ENCODE measurements at places on chromosomes 7 and 10. TPM values are rescaled to one million over a fixed set of nuclear protein-coding genes. Genes with fewer than 3 reads are reported as not detected.
A peak's percentile ranks its signal among the peaks of the same experiment; 100 is the strongest.

The NCF1 gene
- total RNA-seq, result not detected

- no peak for DNase-seq
Observed at GRCh38 chr10:110317866-110318850, 13.4 kb upstream of the SMNDC1 start.

The TLL2 gene
- 0.17 TPM for total RNA-seq

DNA sequence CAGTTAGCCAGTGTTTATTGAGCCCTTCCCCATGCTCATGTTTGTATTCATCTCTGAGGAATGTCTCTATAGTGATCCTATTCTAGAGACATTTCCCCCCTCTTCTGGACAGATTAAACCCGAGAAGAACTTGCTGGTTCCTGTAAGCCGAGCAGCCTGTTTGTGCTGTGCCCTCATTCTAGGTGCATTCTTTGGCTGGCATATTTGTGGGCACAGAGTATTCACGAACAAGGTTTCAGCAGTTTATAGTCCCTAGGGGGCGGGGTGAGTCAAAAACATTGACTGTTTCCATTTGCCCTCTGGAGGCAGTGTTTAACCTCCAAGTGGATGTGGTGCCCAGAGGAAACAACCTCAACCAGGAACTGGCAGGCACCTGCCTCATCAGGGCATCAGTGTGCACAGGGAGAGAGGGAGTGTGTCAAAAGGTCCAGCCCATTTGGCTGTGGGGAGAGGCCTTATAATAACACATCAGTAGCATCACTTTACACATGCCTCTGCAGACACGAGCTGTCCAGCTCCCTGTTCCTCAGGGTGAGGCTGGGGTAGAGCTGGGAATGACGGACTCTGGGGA lies 273.3 kb upstream of the LRGUK start:
- DNase-seq, result peak; percentile 63

The ACTR1A gene
- 154 TPM for total RNA-seq

GRCh38 chr10:94632954-94633353 lies 50.6 kb upstream of the CYP2C18 start:
- no peak for DNase-seq

GRCh38 chr10:90966146-90966545 lies 45.3 kb upstream of the ANKRD1 start:
- DNase-seq, result no peak

DNA sequence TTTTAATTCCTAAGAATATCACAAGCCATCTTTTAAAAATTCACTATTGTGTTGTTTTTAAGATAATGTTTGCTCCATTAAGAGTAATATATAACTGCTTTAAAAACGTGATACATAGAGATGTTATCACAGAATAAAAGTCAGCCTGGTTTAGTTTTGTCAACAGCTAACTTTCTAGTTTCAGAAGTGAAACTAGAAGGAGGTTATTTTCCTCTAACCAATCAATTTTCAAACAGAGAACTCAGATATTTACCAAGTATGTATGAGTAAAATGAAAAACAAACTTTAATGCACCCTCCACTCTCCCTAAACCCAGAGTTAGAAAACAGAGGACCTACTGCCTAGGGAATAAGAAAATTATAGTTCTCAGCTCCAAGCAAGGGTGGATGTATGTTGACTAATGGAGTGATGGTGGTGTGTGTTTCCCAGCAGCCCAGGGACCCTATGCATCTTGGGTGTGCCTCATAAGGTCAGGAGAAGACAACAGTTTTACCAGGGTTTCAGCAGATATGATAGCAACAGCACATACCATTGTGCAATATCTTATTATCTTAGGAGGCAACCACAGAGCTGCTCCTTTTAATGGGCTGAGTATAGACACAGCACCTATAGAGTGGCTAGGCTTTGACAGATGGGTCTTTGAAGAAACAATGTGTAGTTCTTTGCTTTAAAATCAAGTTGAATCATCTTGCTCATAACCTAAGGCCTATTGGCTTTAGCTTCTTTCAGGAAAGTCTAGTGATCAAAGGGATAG lies 58.4 kb downstream of the PTPRZ1 start:
- DNase-seq, result no peak

GRCh38 chr10:120184547-120185337 lies 272.3 kb upstream of the PLPP4 start:
- DNase-seq, result no peak

The MYL10 gene
- not detected for total RNA-seq

The ZPBP gene
- total RNA-seq, result not detected

The KNDC1 gene
- total RNA-seq, result not detected

- DNase-seq, result no peak
Observed at GRCh38 chr7:51644216-51644615, 327.6 kb upstream of the COBL start.

GRCh38 chr7:84677117-84677732 lies 482.6 kb upstream of the SEMA3A start:
- no peak for DNase-seq

GRCh38 chr7:17625043-17625442 lies 315.3 kb downstream of the SNX13 start:
- no peak for DNase-seq

DNA sequence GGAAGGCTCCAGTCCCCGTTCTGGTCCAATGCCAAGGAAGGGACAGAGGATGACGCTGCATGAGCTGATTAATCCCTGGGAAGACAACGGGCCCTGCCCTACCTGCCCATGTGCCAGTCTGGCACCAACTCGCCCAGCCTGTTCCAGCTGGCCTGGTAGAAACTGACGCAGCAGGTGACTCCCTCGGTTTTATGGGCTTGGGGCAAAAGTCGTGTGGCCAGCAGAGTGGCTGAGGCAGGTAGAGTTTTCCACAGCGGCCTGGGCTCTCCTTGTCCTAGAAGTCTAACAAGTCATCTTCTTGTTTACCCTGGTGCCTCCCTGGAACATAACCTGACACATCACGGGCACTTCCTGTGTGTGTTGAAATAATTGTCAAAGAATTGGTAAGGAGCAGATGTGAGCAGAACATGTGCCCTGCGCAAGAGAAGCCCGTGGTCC lies 20.4 kb upstream of the LMTK2 start:
- DNase-seq, result no peak

The CXCL12 gene
- total RNA-seq, result 2.9 TPM

DNA sequence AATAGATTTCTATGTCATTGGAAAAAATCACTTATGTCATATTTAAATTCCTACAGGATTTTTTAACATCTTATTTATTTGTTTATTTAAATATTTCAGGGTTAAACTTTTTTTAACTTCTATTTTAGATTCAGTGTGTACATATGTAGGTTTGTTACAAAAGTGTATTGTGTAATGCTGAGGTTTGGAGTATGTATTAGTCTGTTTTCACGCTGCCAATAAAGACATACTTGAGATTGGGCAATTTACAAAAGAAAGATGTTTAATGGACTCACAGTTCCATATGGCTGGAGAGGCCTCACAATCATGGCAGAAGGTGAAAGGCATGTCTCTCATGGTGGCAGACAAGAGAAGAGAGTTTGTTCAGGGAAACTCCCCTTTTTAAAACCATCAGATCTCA lies 65.4 kb downstream of the MGAM2 start:
- DNase-seq, result no peak

The UTF1 gene
- not detected for total RNA-seq

- no peak for DNase-seq
Observed at GRCh38 chr7:47471358-47471703, 110.6 kb downstream of the TNS3 start.

DNA sequence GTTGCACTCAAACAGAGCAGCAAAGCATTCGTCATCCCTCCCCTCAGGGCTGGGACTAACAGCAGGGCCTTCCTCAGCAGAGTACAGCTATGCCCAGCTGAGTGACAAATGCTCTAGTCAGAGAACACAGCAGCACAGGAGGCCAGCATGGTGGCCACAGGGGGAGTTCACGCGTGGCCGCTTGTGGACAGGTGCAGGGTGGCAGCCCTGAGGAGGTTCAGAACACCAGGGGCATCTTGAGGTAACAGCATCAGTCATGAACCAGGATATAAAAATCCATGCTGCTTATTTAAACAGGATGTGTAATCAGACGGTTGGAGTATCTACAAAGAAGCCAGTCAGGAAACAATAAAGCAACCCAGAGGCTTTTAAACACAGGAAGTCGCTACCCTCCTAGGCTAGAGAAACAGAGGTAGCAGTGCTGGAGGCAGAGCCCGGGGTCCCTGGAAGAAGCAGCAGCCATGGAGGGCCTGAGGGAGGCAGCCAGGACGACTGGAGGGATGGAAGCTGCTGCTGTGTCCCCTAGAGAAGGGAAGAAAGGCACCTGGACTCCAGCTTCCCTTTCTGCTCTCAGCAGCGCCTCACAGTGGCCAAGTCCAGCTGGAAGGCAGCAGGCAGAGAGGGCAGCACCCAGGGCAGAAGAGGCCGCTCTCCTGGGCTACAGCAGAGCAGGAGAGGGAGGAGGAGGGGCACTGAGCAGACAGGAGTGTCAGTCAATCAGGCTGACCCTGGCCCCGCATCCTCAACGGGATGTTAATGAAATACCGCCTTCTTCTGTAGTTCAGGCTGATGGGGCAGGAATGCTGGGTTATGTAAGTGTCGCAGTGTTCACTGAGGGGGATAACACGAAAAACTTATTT lies 70.8 kb upstream of the UCN3 start:
- peak; percentile 73 for DNase-seq

GRCh38 chr7:466465-467191 lies 53.0 kb downstream of the PDGFA start:
- no peak for DNase-seq

GRCh38 chr10:13709931-13710650 lies 123.3 kb downstream of the PRPF18 start:
- no peak for DNase-seq

The ADCY1 gene
- total RNA-seq, result 0.17 TPM

The ANKRD61 gene
- 0.14 TPM for total RNA-seq

- no peak for DNase-seq
Observed at GRCh38 chr10:58431903-58432302, 46.7 kb downstream of the TFAM start.

- DNase-seq, result no peak
Observed at GRCh38 chr7:40709062-40709964, 574.5 kb downstream of the SUGCT start.

The TCAF2 gene
- total RNA-seq, result 14.0 TPM

- no peak for DNase-seq
Observed at GRCh38 chr10:132645247-132645530, 107.6 kb downstream of the INPP5A start.

DNA sequence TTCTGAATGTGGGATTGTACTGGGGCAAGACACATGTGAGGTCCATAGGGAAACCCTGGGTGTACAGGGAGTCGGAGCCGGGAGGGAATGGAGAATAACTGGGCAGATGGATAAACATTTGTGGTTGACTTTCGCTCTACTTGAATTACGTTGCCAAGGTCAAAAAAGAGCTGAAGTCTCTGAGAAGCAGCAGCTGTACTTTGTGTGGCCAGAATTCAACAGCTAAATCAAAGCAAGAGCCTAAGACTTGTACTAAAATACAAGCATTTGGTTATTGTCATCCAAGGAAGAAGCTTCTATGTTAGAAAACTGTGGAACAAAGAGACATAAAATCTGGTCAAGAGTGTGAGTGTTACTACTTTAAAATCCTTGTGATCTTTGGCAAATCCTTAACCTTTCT lies 457.2 kb downstream of the ARL4A start:
- no peak for DNase-seq

- DNase-seq, result no peak
Observed at GRCh38 chr10:21724020-21724589, 190.1 kb downstream of the MLLT10 start.

DNA sequence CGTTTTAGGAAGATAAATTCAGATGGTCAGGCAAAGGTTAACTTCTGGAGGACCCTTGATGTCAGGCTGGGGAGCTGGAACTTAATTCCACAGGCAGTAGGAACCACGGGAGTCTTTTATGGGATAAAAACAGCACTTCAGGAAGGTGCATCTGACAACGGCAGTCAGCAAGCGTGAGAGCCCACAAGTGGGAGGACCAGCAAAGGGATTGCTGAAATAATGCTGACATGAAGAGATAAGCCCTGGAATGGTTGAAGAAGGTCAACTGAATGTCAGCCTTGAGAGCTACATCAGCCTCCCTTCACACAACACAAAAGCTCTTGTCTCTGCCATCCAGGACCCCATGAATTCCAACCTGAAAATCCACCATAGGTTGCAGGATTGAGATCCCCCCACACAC lies 138.8 kb downstream of the SORCS1 start:
- no peak for DNase-seq

DNA sequence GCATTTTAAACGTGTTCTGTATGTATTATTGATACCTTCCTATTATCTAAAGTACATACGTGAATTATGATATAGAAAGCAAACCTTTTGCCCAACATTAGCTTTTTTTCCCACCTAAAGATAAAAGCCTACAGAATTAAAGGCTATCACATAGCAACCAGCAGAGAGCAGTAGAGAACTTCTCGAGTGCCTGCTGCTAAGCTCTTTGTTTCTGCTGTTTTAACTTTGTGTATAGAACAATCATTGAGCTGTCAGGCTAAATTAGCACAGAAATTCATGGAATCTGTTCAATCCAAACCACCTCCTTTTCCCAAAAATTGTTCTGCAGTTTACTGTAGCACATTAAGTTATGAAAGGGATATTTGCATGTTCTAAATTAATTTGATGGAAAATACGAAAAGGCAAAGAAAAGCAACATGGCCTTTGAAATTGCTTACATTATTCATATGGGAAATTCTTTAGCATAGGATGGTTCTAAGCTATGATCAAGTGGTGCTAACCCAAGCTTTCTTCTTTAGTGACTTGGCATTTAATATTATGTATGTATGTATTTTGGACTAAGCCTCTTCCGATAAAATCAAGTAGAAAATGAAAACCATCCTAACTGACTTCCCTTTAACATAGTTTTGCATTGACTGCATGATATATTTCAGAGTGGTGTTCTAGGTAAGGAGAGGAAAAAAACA lies 1288.5 kb downstream of the GATA3 start:
- peak; percentile 63 for DNase-seq

- no peak for DNase-seq
Observed at GRCh38 chr7:156386097-156386496, 254.5 kb upstream of the RNF32 start.

The PON1 gene
- not detected for total RNA-seq

DNA sequence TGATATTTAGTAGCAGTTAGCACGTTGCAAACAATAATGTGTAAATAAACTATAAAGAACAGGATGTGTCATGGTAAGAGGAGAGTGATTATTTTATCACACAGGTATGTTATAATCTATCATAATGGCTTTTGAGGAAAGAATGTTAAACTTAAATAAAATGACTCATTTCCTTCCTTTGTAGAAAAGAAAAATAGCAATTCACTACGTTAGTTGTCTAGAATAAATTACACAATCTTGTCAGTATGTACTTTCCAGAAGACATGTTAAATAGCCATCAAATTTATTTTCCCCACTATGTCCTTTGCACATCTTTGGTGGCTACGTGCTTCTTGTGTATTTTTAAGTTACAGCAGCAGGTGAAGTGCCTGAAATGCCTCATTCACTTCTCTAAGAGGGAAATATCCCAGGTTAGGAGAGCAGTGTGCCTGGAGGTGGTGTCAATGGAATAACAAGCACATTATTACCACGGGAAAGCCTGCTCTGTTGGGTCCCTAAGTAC lies 133.8 kb downstream of the SEMA3A start:
- peak; percentile 43 for DNase-seq

DNA sequence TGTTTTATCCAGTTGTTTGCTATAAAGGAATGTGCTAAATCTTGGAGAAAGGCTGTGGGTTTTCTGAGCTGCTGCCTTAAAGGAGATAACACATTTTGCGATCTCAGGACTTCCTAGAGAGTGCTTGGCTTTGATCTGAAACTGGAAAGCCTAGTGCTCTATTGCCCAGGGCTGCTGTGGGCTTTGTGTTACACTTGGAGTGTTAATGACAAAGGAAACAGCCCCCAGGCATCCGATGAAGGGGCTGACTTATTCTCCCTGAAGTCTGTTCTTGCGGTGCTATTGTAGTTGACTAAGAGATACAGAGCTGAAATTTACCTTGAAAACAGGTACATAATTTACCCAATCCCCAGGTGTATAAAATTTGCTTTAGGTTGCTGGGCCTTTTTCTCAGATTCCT lies 74.5 kb downstream of the SND1 start:
- no peak for DNase-seq

The IGFBP1 gene
- 0.47 TPM for total RNA-seq
